ENCODE measurements at places on chromosomes 1 and 21. TPM values are rescaled to one million over a fixed set of nuclear protein-coding genes. Genes with fewer than 3 reads are reported as not detected.
A peak's percentile ranks its signal among the peaks of the same experiment; 100 is the strongest.

Gene ERVH48-1
- total RNA-seq = not detected

- ATAC-seq = peak; percentile 67
These were observed 189.6 kb downstream of the PLPP3 start for GRCh38 chr1:56389813-56390212.

- ATAC-seq = peak; percentile 95
These were observed at the start of gene RNF2 for GRCh38 chr1:185044981-185045813. Gene RNF2 (plus strand): TSS chr1:185045558. CDS start chr1:185087554, 41,996 bp downstream.

Gene PGBD5
- 6.4 TPM for total RNA-seq

Gene NPPA
- not detected for total RNA-seq

DNA sequence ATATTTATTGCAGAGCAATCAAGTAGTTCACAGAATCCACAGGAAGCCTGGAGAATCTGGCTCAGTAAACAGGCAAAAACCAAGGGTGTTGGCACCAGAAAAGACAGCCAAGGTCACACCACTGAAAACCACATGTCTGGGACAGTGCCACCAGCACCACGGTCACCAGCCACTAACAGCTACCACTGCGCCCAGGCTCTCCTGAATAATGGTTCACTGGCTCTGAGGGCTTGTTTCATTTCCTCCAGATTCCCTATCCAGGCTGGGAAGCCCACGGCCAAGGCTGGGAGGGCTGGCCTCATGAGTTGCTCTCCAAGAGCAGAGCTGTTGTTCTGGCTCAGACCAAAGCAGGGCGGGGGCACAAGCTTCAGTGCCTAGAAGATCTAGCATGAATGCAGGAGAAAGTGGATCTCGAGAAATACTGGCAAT lies 54.5 kb upstream of the PTGFRN start:
- ATAC-seq = no peak
